Bronchial smooth muscle cell (primary cell): ENCODE measurements at places on chromosomes 1 and 21. TPM values are rescaled to one million over a fixed set of nuclear protein-coding genes. Genes with fewer than 3 reads are reported as not detected.

Gene PADI2
- total RNA-seq: 0.09 TPM in 1 of 2 replicates, not detected in the other

Gene CACNA1S
- not detected in 2 replicates for total RNA-seq

Gene GPR52
- 0.43 and 0.63 TPM in 2 replicates for total RNA-seq

Gene FAM72D
- total RNA-seq: 0.09 and 0.47 TPM in 2 replicates

Gene SLC35D1
- total RNA-seq: 7.7 and 8.4 TPM in 2 replicates

Gene TBX15
- total RNA-seq: 0.26 TPM in 1 of 2 replicates, not detected in the other

Gene LCE2A
- total RNA-seq: not detected in 2 replicates

Gene CFAP107
- total RNA-seq: not detected in 2 replicates

Gene AMPD1
- total RNA-seq: not detected in 2 replicates

Gene S100A8
- total RNA-seq: 0.32 TPM in 1 of 2 replicates, not detected in the other

Gene SIM2
- not detected in 2 replicates for total RNA-seq

Gene CYP4A11
- total RNA-seq: not detected in 2 replicates

Gene HSPA6
- total RNA-seq: 4.4 and 8.4 TPM in 2 replicates

Gene CNKSR1
- not detected in 2 replicates for total RNA-seq

Gene ALPL
- under 0.01 and 11.7 TPM in 2 replicates for total RNA-seq

Gene LENEP
- 0.60 TPM in 1 of 2 replicates, not detected in the other for total RNA-seq

Gene WNT3A
- total RNA-seq: not detected in 2 replicates

Gene AGT
- total RNA-seq: 1.5 and 5.7 TPM in 2 replicates

Gene ZNF697
- total RNA-seq: 7.6 and 8.2 TPM in 2 replicates

Gene LSM10
- 10.6 and 14.3 TPM in 2 replicates for total RNA-seq

Gene AIM2
- total RNA-seq: not detected in 2 replicates

Gene INSRR
- total RNA-seq: under 0.01 TPM in 1 of 2 replicates, not detected in the other

Gene IVL
- not detected in 2 replicates for total RNA-seq

Gene BCAR3
- total RNA-seq: 15.0 and 24.9 TPM in 2 replicates

Gene CYP4A22
- not detected in 2 replicates for total RNA-seq
